ENCODE measurements at places on chromosomes 4 and X.

- no peak for DNase-seq
Measured at GRCh38 chr4:149279776-149280175, 535.9 kb downstream of the IQCM start.

DNA sequence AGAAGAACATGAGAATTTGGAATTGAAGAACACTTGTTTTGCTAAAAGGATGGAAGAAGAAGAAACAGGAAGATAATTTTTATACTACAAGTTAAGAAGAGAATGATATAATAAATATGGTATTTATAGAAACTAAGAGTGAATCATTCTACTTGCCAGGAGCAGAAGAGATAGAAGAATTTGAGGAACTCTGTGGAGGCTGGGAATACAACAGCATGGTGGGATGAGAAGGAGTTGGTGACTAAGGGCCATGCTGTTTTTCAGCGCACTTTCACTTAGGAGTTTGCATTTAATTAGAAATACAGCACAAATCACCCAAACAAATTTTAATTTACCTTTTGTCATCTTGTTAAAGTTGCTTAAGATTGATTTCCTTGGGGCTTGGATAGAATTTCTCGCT is 20.5 kb downstream of the HADH start:
- DNase-seq: no peak

GRCh38 chrX:45935408-45935807 is 609.8 kb downstream of the ZNF674 start:
- DNase-seq: no peak

GRCh38 chr4:147780137-147780777 is 48.4 kb downstream of the ARHGAP10 start:
- no peak for DNase-seq

DNA sequence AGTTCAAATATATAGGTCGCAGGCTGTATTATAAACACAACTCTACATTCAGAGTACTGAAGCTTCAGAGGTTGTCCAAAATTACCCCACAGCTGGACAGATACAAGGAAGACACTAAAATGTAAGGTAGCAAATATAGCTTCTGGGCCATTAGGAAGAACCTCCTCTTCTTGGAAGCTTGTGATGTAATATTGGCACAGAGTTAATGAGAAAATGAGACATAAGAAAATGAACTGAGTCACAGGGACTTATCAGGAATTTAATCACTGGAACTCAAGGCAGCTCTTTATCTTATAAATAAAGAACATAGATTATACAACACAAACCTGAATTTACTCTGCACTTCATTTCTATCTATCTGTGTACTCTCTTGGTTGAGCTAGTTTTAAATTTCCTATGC is 344.7 kb downstream of the PCDH10 start:
- no peak for DNase-seq

- DNase-seq: no peak
Measured at GRCh38 chr4:141761926-141762325, 125.5 kb downstream of the IL15 start.

GRCh38 chr4:104501290-104501689 is 6.6 kb upstream of the CXXC4 start:
- DNase-seq: peak; percentile 62

DNA sequence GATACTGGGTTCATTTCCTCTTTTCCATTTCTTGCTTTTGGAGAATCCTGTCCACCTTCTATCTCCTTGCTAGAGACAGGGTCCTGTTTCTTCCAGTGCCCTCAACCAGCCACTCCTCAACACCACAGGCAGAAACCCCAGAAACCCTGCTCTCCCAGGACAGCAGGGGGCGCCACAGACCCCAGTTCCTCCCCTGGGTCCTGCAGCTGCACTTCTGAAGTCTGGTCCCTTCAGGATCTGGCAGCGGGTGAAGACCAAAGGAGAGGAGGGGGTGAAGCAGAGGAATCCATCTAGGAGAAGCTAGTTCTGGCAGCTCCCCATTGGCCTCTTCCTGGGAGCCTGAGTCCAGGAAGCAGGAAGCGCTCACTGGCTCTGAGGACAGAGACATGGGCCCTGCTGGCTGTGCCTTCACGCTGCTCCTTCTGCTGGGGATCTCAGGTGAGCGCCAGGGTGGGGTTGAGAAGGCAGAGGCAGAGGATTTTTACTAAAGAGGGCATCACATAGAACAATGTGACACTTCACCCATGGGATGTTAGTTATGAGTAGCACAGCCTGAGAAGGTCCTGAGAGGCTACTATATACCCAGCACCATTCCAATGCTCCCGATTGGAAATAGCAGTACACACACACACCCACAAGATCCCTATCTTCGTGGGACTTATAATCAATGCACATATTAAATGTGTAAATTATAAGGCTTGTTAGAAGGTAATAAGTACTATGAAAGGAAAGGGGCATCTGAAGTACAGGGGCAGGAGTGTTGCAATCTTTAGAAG is at the start of gene PRSS48:
TSS of gene PRSS48 (plus strand) at position 375 of the 776 bp plus-strand sequence. CDS start at position 387, 12 bp downstream.
- DNase-seq: peak; percentile 22

DNA sequence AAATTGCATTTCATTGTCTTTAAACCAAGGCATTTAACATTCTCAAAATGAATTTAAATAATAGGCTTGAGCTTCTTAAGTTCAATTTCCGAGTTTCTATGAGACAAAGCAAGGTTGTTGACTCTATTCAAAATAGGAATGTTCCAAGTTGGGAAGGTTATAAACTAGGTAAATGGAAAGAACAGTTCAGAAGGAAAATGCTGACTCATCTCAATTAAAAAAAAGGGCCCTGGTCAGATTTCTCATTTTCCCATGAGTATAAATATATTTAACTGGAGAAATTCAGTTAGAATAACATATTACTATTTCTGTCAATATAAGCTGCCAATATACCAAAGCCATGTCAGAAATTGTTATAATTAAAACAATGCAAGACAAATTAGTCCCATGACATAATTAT is 113.8 kb downstream of the ATP8A1 start:
- DNase-seq: no peak

DNA sequence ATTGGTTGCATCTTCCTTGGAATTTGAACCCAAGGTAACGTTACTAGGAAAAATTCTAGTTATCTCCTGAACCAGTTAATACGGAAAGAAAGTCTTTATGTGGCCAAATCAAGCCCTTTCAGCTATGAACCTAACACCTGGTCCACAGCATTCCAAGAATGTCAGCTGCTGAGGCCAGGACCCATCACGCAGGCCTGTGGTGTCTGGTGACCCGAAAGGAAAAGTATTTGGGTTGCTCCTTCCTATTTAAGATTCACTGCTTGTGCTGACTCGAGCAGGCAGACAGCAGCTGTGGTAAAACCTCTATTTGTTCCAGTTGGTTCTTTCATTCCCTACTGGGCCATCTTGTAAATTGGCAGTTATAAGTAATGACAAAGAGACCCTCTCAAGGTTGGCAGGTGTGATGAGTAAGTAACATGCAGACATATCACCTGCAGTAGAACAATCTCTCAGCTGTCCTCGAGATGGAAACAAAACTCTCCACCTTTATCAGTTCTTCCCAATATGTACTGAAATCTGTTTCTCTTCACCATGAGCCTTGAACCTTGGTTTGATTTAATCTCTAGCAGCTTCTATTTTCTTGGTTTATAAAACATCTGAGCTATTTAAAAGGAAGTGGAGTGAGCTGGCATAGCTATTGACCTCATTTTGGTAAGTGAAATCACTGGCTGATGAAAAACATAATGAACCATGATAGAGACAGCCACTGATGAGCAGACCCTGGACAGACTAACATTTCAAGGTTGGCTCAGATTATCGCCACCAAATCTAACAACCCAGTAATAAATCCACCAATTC is 182.1 kb upstream of the SMIM31 start:
- no peak for DNase-seq

- DNase-seq: no peak
Measured at GRCh38 chr4:83486457-83487129, 1.7 kb upstream of the ABRAXAS1 start.

- DNase-seq: no peak
Measured at GRCh38 chrX:137428766-137429591, 136.9 kb upstream of the ZIC3 start.

Data from DMS153 (cell line).